ENCODE measurements at places on chromosomes 2 and 18.
A peak's percentile ranks its signal among the peaks of the same experiment; 100 is the strongest.

- DNase-seq, result no peak
These were observed 521.8 kb upstream of the ID2 start for GRCh38 chr2:8159966-8160603.

DNA sequence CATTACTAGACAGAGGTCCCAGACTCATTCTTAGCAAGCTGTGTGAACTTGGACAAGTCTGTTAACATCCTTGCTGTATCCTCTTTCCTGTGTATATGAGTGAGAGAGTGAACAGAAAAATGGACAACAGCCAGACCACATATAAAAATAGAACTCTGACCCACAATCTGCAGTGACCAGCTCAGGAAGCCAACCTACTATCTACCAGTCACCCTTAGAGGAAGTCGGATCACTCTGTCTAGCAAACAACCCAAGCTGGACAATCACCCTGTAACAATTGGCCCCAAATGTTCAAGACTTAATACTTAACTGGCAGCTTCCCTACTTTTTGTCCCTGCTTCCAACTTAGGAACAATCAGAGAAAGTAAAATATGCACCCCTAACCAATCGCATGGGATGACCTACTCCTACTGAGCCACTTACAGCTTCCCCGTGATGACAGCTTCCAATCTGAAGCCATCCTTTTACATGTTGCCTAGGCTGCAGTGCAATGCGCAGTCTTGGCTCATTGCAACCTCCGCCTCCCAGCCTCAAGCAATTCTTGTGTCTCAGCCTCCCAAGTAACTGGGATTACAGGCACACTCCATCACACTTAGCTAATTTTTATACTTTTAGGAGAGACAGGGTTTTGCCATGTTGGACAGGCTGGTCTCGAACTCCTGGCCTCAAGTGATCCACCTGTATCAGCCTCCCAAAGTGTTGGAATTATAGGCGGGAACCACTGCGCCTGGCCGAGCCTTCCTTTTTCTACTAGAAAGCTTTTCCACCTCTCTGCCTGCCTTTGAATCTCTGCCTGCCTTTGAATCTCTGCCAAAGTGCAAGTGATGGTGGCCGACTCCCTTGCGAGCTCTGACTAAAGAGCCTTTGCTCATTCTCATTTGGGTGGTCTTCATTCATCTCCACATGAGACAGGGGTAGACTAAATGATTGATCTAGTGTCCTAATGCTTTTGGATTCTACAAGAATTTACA is 158.3 kb upstream of the NDUFV2 start:
- no peak for DNase-seq

GRCh38 chr18:13376298-13376840 is 157.8 kb downstream of the LDLRAD4 start:
- DNase-seq, result peak; percentile 38

GRCh38 chr2:85668857-85669142 is 801 bp upstream of the SFTPB start:
- DNase-seq, result no peak

GRCh38 chr18:75068682-75069435 is 140.1 kb downstream of the PTGR3 start:
- no peak for DNase-seq

DNA sequence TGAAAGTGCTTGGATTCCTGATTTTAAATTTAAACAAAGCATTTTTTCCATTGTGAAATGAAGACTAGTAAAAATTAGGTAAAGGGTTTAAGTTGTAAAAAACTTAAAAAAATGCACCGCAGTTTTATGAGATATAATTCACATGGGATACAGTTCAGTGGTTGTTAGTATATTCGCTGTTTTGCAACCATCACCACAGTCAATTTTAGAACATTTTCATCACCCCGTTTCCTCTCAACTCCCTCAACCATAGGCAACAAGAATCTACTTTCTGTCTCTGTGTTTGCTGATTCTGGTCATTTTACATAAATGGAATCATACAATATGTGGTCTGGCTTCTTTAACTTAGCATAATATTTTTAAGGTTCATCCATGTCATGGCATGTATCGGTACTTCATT is 4.0 kb downstream of the DGKD start:
- DNase-seq, result no peak

- DNase-seq, result no peak
These were observed 1.6 kb upstream of the TWIST2 start for GRCh38 chr2:238846378-238846627.

- DNase-seq, result no peak
These were observed 63.3 kb downstream of the KCTD18 start for GRCh38 chr2:200446612-200447011.

GRCh38 chr2:38722271-38723061 is 28.7 kb downstream of the SRSF7 start:
- DNase-seq, result peak; percentile 55

DNA sequence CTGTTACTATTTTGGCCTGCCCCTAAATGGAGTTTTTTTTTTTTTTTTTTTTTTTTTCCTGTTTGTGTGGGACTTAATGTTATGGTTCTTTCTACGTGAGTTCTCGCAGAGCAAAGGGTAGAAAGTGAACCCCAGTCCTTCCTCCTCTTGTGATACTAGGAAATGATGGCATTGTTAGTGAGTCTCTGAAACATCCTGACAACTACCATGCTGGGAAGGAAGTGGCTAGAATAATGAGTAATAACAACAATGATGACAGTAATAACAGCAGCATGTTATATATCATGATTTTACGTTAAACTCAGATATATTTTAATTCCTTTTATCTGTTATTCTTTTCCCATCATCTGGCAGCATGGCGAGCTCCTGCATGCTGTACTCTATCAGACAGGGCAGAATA is 216.2 kb upstream of the LINC00305 start:
- no peak for DNase-seq

DNA sequence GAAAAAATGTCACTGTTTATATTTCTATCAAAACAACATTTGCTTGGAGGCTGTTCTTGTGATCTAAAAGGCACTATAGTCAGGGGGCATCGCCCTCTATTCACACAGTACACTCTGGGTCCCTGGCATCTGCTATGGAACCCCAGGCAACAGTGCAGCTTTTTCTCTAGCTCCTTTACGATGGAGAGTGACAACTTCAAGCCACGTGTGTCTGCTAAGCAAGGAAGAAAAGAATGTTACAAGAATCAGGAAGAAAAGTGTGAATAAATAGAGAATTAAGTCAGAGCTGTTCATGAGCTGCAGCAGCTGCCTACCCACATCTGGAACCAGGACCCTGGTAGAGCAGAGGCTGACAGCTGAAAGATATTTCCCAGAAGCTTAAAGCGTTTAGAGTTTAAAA is 11.2 kb downstream of the RND3 start:
- DNase-seq, result no peak

- DNase-seq, result no peak
These were observed 160.8 kb downstream of the ACKR3 start for GRCh38 chr2:236730393-236730792.

DNA sequence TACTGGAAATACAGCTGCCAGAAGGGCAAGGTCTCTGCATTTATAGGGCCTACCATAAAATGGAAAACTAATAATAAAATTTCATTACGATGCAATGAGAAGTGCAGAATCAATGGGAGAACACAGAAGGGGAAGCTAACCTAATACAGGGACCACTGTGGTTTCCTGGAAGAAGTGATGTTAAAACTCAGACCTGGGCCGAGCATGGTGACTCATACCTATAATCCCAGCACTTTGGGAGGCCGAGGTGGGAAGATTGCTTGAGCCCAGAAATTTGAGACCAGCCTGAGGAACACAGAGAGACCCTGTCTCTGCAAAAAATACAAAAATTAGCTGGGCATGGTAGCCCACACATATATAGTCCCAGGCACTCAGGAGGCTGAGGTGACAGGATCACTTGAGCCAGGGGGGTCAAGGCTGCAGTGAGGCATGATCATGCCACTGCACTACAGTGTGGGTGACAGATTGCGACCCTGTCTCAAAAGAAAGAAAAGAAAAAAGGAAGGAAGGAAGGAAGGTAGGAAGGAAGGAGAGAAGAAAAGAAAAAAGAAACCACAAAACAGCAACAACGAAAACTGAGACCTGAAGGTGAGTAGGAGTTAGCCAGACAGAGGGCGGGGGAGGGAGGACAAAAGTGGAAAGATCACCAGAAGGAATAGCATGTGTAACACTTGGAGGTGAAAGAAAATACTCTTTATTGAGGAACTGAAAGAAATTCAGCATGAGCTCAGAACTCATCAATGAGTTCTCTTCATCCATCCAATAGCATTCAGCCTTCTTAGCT is 58.3 kb upstream of the DTNA start:
- no peak for DNase-seq

GRCh38 chr18:41121116-41121826 is 833.8 kb upstream of the PIK3C3 start:
- DNase-seq, result no peak

DNA sequence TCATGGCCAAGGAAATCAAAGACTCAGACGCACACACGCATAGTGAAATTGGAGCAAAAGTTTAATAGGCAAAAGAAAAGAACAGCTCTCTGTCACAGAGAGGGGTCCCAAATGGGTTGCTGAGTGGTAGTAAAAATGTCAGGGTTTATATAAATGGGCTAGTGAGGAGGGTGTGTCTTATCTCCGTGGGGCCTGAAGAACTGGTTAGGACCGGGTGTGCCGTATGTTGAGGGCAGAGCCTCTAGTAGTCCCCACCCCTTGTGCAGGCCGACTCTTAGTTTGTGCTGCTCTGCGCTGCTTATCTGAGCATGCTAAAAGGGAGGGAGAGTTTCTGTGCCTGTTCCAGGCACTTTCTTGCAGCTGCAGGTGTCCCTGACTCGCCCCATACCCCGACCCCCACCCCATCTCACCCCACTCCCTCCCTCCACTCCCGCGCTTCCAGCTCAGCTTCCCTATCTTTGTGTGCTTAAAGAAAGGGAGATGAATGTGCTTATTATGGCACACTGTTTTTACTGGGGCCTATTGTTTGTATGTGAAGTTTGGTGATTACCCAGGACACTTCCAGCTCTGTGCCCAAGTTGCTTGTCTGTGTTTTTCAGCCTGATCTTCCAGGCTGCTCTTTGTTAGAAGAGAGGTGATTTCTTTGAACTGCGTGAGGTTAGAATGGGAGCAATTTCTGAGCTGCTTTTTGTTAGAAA is 167.4 kb downstream of the SPAG16 start:
- DNase-seq, result no peak

GRCh38 chr2:203492965-203493364 is 42.1 kb downstream of the RAPH1 start:
- no peak for DNase-seq

DNA sequence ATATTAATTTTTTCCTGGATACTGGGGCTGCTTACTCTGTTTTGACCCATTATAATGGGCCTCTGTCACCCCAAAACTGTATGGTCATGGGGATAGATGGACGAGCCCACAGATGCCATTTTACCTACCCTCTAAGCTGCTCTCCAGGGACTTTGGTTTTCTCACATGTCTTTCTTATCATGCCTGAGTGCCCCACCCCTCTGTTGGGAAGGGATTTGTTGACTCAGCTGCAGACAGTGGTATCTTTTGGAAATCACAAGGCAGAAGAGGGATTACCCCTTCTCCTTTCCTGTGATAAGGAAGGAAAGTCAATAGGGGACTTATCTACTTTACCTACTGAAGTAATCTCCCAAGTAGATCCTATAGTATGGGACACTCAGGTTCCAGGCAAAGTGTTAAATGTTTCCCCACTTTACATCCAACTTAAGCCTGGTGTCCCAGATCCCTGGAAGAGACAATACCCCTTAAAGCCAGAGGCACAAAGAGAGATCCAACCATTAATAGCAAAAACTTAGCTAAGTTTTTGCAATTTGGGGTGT is 182.7 kb downstream of the RNF152 start:
- DNase-seq, result no peak

GRCh38 chr2:167898340-167898739 is 349.1 kb downstream of the STK39 start:
- DNase-seq, result no peak

DNA sequence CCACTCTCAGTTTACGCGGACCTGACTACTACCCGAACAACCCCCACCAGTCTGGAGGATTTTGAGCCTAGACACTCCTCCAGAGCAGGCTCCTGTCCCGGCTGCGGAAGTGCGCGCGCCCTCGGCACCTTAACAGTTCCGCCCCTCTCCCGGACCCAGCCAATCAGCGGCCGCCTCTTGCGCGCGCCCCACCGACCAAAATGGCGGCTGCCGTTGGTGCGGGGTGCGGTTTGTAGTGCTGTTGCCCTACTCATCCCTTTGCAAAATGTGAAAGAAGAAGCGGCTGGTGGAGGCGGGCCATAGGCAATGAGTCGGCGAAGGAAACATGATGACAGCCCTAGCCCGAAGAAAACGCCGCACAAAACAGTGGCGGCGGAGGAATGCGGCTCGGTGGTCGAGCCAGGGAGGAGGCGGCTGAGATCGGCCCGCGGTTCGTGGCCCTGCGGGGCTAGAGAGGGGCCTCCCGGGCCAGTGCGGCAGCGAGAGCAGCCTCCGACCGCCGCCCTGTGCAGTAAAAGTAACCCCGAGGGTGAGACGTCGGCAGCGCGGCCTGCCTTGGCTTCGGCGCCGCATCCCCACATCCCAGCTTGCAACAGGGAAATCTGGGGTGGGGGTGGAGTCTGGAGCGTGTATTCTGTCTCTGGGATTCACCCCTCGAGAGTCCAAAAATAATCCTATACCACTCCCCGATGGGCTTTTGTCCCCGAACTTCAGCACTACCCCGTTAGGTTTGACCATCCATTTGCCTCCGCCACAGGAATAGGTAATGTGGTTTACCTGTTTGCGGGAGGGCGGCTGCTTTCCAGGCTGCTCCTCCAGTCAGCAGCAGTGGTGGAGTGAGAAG is at the start of gene ETAA1:
Gene ETAA1, plus strand, starts transcription at position 191 of the 844 bp plus-strand sequence. Its CDS starts 116 bp downstream, at position 307.
- peak; percentile 93 for DNase-seq

- DNase-seq, result no peak
These were observed 163.6 kb upstream of the MAP2 start for GRCh38 chr2:209260281-209260680.

DNA sequence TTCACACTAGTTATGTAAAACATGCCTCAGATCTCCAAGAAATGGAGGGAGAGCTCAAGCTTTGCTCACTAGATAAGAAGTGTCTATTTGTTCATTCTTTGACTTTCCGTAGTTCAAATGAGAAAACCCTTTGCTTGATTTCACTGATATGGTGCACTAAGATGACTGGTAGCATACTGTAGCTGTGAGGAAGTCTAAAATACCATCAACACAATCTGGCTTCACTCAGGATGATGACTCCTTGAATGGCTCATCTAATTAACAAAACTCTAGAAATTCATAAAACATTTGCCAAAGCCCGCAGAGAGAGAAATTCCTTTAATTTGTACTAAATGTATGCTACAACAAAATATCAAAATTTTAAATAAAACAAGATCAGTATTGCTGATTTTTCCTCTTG is 152.8 kb upstream of the STK17B start:
- no peak for DNase-seq

DNA sequence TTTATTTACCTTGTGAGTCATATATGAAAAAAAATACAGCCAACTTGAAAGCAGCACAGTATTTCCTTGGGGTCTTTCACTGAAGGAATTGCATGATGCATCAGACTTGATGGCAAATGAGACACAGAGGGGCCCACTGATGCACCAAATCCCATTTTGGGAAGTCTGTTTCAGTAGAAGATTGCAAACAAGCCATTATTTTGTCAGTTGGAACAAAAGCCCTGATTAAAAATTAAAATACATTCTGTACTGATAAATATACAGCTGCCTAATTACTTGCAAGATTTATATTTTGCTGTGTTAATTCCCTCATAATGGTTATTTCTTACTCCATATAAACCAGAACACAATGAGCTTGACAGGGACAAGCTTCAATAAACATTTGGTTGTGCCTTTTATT is 370.4 kb downstream of the SUCLG1 start:
- no peak for DNase-seq

Data from CD4-positive, alpha-beta T cell treated with Interleukin-4 for 1 hour (primary cell).